ENCODE measurements at places on chromosomes 13 and 19.

GRCh38 chr19:57587529-57587928 is 3.6 kb downstream of the ZIK1 start:
- no peak for DNase-seq

DNA sequence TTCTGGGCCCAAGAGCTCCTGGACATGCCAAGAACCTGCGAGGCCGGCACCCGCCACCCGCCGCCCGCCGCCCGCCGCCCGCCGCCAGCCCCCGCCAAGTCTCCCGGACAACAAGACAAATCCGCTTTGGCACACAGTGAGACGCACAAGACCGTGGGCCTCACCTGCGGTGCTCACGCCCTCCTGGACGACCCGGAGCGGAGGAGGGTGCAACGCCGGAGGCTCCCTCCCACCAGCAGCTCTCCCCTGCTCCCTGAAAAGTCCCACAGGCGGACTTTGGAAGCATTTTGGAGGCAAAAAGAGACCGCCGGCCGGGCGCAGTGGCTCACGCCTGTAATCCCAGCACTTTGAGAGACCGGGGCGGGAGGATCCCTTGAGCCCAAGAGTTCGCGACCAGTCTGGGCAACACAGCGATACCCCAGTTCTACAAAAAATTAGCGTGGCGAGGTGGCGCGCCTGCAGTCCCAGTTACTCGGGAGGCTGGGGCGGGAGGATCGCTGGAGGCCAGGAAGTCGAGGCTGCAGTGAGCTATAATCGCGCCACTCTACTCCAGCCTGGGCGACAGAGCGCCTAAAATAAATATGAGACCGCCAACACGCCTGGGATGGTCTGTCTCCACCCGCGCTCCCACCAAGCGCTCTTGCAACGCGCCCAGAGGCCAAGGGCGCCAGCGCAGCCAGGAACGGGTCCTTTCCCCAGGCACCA is 783 bp downstream of the RHPN2 start:
- no peak for DNase-seq

- no peak for DNase-seq
Observed at GRCh38 chr13:78370231-78370630, 233.1 kb downstream of the POU4F1 start.

DNA sequence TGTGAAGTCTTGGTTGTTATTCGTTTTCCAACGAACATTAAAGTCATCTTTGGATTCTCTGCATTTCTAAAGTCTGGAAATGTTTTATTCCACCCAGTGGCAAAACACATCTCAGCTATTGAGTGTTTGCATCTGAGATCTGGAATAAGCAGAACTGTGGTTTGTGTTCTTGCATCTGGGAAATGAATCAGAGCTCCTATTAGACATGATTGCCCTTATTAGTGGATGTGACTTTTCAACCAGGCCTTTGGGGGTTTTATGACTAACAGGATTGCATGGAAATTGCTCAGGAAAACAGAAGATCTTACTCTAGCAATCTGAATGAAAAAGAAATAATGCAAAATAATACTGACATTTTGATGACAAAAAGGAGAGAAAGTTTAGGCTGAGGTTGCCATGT is 488.8 kb downstream of the IRS2 start:
- DNase-seq: no peak

DNA sequence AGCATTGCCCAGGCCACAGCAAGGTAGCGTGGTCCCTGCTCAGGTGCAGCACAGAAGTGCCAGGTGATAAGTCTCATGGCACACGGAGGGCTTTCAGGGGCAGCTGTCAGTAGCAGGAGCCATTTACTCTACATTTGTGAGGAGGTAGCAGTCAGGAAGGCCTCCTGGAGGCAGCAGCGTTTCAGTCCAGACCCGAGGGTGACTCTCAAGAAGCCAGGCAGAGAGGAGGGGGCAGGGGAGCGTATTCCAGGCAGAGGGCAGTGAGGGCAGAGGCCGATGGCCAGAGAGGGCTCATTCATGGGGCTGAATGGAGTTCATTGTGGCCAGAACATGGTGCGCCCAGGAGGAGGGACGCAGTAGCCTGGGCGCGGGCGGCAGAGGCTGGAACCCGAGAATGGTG is 8.9 kb downstream of the PIAS4 start:
- peak; percentile 91 for DNase-seq

DNA sequence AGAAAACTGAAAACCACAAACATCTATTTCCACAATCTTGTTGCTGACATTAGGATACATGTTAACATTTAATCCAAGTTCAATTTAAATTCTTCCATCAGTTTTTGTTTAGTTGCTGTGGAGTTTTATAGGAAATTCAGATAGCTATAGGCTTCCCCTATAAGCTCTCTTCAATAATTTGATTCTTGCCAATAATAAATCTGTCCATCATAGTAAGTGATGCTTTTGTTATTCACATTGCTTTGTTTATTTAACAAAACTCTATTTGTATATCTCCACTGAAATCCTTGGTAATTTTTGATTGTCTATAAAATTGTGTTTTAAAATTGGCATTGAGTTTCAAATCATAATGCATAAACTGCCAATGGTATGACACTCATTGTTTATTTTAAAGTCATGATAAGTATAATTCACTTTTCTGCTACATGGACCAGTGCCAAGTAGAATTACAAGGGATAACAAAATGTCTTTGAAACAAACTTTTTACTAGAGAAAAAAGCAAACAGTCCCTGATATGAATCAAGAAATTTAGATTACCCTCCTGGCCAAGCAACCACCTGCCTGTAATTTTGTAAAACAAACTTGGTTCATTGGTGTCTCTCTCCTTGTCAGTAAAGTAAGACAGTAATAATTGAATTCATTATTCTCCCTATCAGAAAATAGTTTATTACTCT is 577.3 kb upstream of the GPC6 start:
- no peak for DNase-seq

Data from putamen (tissue), 1 donor.